Stimulated activated CD8-positive, alpha-beta memory T cell treated with anti-CD3 and anti-CD28 coated beads, Interleukin-7, amount 100 ng/mL, for 1 hour (primary cell): ENCODE measurements at places on chromosomes 11 and 22.

DNA sequence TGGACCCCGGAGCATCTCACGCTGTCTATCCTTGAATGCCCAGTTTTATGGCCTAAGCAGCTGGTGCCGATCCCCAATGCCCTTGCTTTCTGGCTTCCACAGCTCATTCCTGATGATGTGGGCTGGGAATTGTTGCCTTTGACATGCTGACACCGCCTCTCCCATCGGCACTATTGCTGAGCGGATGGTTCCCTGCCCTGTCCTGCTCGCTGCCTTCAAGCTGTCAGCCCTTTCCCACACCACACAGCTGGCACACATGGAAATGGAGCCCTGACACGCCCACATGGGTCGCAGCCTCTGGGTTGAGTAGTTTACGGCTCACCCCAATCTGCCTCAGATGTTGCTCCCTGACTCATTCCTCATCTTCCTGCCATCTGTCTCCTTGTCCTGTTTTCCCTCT, 110.2 kb upstream of the SESN3 start:
- DNase-seq, result no peak

DNA sequence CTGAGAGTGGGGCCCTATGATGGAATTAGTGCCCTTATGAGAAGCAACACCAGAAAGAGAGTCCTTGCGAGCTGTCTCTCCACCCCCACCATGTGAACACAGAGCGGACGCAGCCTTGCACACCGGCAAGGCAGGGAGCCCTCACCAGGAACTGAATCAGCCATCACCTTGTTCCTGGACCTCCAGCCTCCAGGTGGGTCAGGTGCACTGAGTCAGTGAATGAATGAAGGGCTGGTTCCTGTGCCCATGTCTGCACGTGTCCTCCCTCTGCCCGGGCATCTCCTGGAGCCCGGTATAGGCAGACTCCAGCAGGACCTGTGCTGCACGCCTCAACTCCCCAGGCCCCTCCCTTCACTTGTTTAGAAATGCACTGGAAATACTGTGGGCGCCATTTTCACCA, 54.9 kb downstream of the LINC01488 start:
- DNase-seq, result no peak

- no peak for DNase-seq
Measured at GRCh38 chr11:18332891-18333290, 10.5 kb downstream of the GTF2H1 start.

DNA sequence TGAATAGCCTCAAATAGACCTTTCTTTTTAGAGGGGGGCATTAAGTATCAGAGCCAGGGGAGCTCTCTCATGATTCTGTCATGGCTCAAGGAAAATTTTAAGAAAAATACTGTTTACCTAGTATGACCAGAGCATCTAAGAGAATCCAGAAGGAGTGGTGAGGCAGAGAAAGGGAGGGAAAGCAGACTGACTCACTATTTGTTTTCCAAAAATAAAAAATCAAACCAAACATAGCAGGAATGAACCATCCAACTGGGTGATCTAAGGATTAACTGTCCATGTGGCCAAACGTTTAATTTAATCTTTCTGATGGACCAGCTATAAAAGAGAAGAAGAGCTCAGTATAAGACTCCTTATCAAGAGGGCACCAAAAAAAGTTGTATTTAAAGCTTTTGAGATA, 70.8 kb downstream of the GAB2 start:
- no peak for DNase-seq
